ENCODE measurements at places on chromosomes 11 and 22. TPM values are rescaled to one million over a fixed set of nuclear protein-coding genes. Genes with fewer than 3 reads are reported as not detected.

Gene HTR3B
- total RNA-seq, result under 0.01 TPM

Gene GAL
- total RNA-seq, result 0.39 TPM

Gene TEX12
- total RNA-seq, result 0.20 TPM

Gene XKR3
- total RNA-seq, result not detected

Gene CCDC116
- total RNA-seq, result under 0.01 TPM

Gene ACTN3
- total RNA-seq, result under 0.01 TPM
